ENCODE measurements at places on chromosomes 5 and 9.

DNA sequence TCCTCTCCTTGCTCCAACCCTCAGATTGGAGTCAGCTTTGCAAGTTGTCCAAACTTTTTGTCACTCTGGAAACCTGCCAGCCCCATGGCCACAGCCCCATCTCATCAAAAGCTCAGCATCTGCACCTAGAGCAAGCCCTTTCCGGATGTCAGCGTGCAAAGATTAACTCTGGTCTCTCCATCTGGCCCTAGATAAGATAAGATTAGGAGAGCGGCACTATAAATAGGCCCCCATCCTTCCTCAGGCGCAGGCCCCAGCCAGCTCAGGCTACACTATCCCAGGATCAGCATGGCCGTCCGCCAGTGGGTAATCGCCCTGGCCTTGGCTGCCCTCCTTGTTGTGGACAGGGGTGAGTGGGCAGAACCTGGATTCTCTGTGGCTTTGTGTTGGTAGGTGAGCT lies at the start of gene SPINK4:
Gene SPINK4, plus strand, starts transcription at position 247 of the 400 bp plus-strand sequence. Its CDS starts 42 bp downstream, at position 289.
- peaks cover 4% of the 10 kb centered on the region for H3K27me3 ChIP-seq
- no peak for DNase-seq
- H3K4me1 ChIP-seq, result peaks cover 10% of the 10 kb centered on the region
- no peak within 1 kb of the TSS for H3K4me3 ChIP-seq
- no peaks in the 10 kb centered on the region for H3K36me3 ChIP-seq
- H3K27ac ChIP-seq, result no peak within 1 kb of the TSS

GRCh38 chr9:16964228-16964627 lies 93.8 kb upstream of the BNC2 start:
- no peaks in the 10 kb centered on the region for H3K27me3 ChIP-seq
- no peak overlapping the region for H3K27ac ChIP-seq
- no peaks in the 10 kb centered on the region for H3K4me1 ChIP-seq
- DNase-seq, result no peak
- H3K36me3 ChIP-seq, result no peaks in the 10 kb centered on the region

GRCh38 chr5:153835891-153836515 lies 202.7 kb downstream of the FAM114A2 start:
- H3K36me3 ChIP-seq, result no peaks in the 10 kb centered on the region
- H3K4me3 ChIP-seq, result no peak overlapping the region
- no peak for DNase-seq
- no peaks in the 10 kb centered on the region for H3K4me1 ChIP-seq
- no peaks in the 10 kb centered on the region for H3K27me3 ChIP-seq

GRCh38 chr5:112485934-112486355 lies 66.9 kb upstream of the EPB41L4A start:
- no peak for DNase-seq
- H3K4me3 ChIP-seq, result no peak overlapping the region
- H3K27me3 ChIP-seq, result peaks cover 3% of the 10 kb centered on the region
- H3K27ac ChIP-seq, result no peak overlapping the region
- no peaks in the 10 kb centered on the region for H3K4me1 ChIP-seq

DNA sequence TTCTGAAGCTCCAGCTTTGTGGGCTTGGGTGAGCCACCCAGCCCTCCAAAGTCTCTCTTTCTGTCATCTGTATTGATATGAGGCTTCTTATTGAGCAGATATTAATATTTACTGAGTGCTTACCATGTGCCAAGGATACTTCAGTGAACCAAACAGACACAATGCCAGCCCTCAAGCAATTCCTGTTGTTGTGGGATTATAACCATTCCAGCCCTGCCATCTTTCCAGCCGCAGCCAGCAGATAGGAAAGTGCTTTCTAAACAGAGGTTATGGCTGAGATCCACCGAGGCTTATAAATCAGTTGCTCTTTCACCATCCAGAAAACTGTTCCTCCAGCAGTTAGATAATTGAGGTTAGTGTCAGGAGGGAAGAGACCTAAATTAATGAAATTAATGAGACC lies 137.7 kb upstream of the ALDH1B1 start:
- DNase-seq, result no peak
- no peak overlapping the region for H3K4me3 ChIP-seq
- H3K36me3 ChIP-seq, result no peaks in the 10 kb centered on the region
- no peaks in the 10 kb centered on the region for H3K27me3 ChIP-seq
- no peaks in the 10 kb centered on the region for H3K4me1 ChIP-seq
- no peak overlapping the region for H3K27ac ChIP-seq

DNA sequence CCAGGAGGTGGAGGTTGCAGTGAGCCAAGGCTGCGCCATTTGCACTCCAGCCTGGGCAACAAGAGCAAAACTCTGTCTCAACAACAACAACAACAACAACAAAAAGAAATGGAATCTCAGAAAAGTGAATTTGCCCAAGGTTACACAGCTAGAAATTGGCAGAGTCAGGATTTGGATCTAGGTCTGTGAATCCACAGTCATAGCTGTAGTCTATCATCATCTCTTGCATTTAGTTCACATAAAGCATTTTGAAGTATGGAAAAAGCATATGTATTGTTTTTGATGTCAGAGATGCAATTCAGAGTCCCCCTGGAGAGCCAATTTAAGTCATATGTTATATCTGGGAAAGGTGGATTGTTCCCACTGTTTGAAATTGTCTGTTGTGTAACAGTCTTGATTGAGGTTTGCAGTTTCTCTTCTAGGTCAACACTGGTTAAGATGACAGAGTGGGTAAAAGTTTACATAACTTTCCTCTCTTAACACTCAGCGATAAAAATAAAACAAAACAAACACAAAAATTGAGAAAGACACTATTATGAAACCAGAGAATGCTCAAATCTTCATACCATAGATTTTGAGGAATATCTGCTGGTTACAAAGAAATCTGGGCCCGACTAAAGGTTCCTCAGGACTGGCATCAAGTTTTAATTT lies 21.5 kb upstream of the GPR21 start:
- peaks cover 38% of the 10 kb centered on the region for H3K36me3 ChIP-seq
- DNase-seq, result no peak
- H3K27me3 ChIP-seq, result no peaks in the 10 kb centered on the region
- no peak overlapping the region for H3K27ac ChIP-seq

GRCh38 chr5:80809451-80809850 lies 150.7 kb upstream of the RASGRF2 start:
- DNase-seq, result no peak
- H3K4me3 ChIP-seq, result no peak overlapping the region
- H3K36me3 ChIP-seq, result peaks cover 33% of the 10 kb centered on the region

DNA sequence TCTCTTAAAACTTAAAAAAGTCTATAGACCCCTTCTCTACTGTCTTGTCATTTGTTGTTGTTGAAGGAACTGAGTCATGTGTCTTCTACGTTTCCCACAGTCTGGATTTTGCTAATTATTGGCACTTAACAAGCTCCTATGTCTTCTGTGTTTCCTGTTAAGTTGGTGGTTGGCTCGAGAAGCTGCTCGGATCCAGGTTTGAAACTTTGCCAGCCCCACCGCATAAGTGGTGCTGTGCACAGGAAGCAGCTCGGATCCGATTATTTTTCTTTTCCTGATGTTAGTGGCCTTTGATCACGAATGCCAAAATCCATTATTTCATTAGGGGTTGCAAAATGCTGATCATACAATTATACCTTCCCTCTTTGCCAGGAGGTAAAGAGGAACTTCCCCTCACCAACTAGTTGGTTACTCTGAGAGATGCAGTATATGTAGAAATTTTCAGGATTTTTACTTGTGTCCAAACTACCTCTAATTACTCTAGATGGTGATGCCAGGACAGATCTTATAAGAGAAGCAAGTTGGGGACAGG lies 186.5 kb downstream of the NSG2 start:
- no peaks in the 10 kb centered on the region for H3K4me1 ChIP-seq
- no peaks in the 10 kb centered on the region for H3K36me3 ChIP-seq
- no peak overlapping the region for H3K27ac ChIP-seq
- H3K4me3 ChIP-seq, result no peak overlapping the region

- H3K4me1 ChIP-seq, result peaks cover 68% of the 10 kb centered on the region
- H3K27me3 ChIP-seq, result no peaks in the 10 kb centered on the region
- no peak for DNase-seq
- H3K4me3 ChIP-seq, result peak overlapping the region; percentile 91
Observed at GRCh38 chr5:95822043-95822541, 434 bp downstream of the GLRX start.

DNA sequence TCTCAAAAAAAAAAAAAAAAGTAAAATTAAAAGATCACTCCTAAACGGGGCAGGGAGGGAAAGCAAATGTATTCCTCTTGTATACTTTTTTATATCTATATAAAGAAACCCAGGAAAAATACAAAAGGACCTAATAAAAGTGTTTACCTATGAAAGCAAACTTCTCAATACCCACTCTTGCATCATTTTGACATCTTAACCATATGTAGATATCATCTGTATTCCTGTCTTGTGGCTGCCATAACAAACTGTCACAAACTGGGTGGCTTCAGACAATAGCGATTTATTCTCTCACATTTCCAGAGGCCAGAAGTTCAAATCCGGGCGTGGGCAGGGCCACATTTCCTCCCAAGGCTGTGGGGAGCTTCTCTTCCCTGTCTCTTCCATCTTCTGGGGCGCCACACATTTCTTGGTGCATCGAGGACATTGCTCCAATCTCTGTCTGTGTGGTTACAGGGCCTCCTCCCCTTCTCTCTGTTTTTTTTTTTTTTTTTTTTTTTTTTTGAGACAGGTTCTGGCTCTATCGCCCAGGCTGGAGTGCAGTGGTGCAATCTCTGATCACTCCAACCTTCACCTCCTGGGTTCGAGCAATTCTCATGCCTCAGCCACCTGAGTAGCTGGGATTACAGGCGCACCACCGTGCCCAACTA lies 58.4 kb upstream of the IL17B start:
- H3K27ac ChIP-seq, result no peak overlapping the region
- no peak for DNase-seq
- no peak overlapping the region for H3K4me3 ChIP-seq
- peaks cover 2% of the 10 kb centered on the region for H3K36me3 ChIP-seq
- H3K27me3 ChIP-seq, result no peaks in the 10 kb centered on the region

GRCh38 chr5:31701642-31702299 lies 62.8 kb downstream of the PDZD2 start:
- H3K4me3 ChIP-seq, result no peak overlapping the region
- H3K4me1 ChIP-seq, result no peaks in the 10 kb centered on the region
- H3K27ac ChIP-seq, result no peak overlapping the region
- H3K27me3 ChIP-seq, result no peaks in the 10 kb centered on the region

- H3K27me3 ChIP-seq, result no peaks in the 10 kb centered on the region
- no peaks in the 10 kb centered on the region for H3K4me1 ChIP-seq
- no peak overlapping the region for H3K4me3 ChIP-seq
- no peak for DNase-seq
Observed at GRCh38 chr9:106707291-106707690, 155.7 kb upstream of the ZNF462 start.

GRCh38 chr9:89886281-89886700 lies 281.5 kb downstream of the GADD45G start:
- H3K27ac ChIP-seq, result no peak overlapping the region
- DNase-seq, result no peak
- H3K36me3 ChIP-seq, result no peaks in the 10 kb centered on the region
- no peak overlapping the region for H3K4me3 ChIP-seq
- H3K4me1 ChIP-seq, result no peaks in the 10 kb centered on the region
- peaks cover 6% of the 10 kb centered on the region for H3K27me3 ChIP-seq

GRCh38 chr9:98289614-98290201 lies 34.3 kb upstream of the TBC1D2 start:
- no peak overlapping the region for H3K4me3 ChIP-seq
- DNase-seq, result no peak
- no peaks in the 10 kb centered on the region for H3K4me1 ChIP-seq
- peaks cover 8% of the 10 kb centered on the region for H3K27me3 ChIP-seq

DNA sequence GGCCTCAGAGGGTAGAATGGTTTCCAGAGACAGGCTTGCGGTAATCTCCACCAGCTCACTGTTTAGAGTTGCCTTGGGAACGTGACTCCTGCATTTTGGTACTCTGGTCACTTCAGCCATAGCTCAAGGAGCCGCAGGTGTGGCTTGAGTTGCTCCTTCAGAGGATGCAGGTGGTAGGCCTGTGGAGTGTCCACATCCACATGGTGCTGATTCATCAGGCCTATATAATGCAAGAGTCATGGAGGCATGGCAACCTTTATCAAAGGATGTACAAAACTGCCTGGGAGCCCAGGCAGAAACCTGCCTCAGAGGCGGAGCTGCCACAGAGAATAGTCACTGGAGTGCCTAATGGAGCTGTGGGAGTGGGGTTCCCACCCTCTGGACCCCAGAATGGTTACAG lies 114.2 kb downstream of the ANXA1 start:
- no peaks in the 10 kb centered on the region for H3K36me3 ChIP-seq
- no peak for DNase-seq
- H3K27ac ChIP-seq, result no peak overlapping the region
- no peaks in the 10 kb centered on the region for H3K4me1 ChIP-seq
- H3K4me3 ChIP-seq, result no peak overlapping the region
- no peaks in the 10 kb centered on the region for H3K27me3 ChIP-seq

GRCh38 chr5:1776831-1777230 lies 22.8 kb downstream of the MRPL36 start:
- H3K27me3 ChIP-seq, result peaks cover 17% of the 10 kb centered on the region
- no peaks in the 10 kb centered on the region for H3K36me3 ChIP-seq
- H3K27ac ChIP-seq, result no peak overlapping the region

DNA sequence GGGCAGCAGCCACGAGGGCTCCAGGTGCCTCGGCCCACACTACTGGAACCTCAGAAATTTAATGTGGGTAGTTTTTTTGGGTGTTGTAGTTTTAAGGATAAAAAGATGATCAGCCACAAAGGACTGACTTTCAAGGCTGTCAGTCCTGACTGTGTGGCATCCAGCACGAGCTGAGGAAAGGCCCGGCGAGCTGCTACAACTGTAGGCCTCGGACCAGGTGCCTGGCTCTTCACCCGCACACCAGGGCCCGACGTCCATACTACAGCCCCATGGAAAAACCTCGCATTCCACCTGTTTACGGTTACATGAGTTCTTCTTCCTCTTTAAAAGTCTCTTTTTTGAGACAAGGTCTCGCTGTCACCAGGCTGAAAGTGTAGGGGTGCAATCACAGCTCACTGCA lies 2.6 kb downstream of the CLPTM1L start:
- H3K27ac ChIP-seq, result no peak overlapping the region
- no peak for DNase-seq
- H3K4me3 ChIP-seq, result no peak overlapping the region
- peaks cover 30% of the 10 kb centered on the region for H3K36me3 ChIP-seq

- no peak for DNase-seq
- H3K4me3 ChIP-seq, result no peak overlapping the region
- no peaks in the 10 kb centered on the region for H3K36me3 ChIP-seq
- H3K4me1 ChIP-seq, result no peaks in the 10 kb centered on the region
- no peak overlapping the region for H3K27ac ChIP-seq
Observed at GRCh38 chr5:54177058-54177457, 133.3 kb downstream of the ARL15 start.

DNA sequence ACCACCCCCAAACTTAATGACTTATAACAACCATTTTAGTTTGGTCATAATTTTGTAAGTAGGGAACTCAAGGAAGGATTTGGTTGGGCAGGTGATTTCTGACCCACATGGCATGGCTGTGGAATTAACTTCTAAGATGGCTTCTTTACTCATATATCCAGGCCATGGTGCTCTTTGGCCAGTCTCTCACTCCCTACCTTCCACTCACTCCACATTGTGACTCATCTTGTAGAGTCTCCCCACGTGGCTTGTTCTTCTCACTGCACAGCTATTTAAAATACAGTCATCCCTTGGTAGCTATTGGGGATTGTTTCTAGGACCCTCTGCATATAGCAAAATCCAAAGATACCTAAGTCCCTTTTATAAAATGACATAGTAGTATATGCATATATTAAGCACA lies 76.6 kb upstream of the MAST4 start:
- no peak for DNase-seq
- H3K27me3 ChIP-seq, result peaks cover 2% of the 10 kb centered on the region
